ENCODE measurements at places on chromosomes 16 and 17.
A peak's percentile ranks its signal among the peaks of the same experiment; 100 is the strongest.

DNA sequence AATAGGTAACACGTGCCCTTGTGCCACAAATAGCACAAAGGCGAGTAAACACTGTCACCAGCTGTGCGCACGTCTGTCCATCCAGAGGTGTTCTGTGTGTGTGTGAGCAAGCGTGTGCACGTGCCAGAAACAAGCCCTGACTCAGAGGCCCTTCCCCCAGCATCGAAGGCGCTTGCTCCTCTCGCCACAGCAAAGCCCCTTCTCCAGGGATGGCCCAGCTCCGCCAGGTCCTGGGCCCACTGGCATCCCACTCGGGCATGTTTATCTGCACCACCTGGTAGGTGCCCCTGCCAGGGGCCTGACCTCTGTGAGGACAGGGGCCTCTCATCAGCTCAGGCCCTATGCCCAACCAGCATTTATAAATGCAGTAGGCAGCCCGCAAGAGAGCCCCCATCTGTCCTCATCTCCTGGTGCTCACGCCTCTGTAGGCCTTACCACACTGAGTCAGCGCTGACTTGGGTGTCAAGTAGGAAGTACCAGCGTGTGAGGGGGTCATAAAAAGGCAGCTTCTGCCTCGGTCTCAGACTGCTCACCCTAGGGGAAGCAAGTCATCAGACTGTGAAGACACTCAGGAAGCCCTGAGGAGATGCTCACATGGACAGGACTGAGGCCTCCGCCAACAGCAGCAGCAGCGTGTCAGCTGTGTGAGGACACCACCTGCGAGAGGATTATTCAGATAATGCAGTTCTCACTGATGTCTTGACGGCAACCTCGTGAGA, 10.8 kb downstream of the TMEM235 start:
- DNase-seq, result no peak

GRCh38 chr17:31457391-31458234, 66.1 kb downstream of the RAB11FIP4 start:
- DNase-seq, result no peak

GRCh38 chr16:67489401-67490083, 6.2 kb upstream of the AGRP start:
- DNase-seq, result no peak

DNA sequence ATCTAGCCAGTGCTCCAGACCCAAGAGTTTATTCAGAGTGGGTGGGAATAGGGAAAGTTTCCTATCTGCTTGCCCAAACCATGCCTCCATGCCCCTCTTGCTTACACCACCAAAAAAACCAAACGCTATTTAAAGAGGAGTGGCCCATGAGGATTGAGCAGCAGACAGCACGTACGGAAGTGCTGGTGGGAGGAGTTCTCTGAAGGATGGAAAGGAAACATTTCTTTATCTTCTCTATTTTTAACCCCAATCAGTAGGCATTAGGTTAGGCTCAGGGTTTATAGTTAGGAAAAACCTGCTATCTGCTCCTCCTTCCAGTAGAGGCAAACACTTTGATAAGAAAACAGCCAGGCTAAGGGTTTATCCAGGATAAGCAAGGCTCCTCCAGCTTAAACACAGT, 235.3 kb downstream of the ZFHX3 start:
- DNase-seq, result no peak

DNA sequence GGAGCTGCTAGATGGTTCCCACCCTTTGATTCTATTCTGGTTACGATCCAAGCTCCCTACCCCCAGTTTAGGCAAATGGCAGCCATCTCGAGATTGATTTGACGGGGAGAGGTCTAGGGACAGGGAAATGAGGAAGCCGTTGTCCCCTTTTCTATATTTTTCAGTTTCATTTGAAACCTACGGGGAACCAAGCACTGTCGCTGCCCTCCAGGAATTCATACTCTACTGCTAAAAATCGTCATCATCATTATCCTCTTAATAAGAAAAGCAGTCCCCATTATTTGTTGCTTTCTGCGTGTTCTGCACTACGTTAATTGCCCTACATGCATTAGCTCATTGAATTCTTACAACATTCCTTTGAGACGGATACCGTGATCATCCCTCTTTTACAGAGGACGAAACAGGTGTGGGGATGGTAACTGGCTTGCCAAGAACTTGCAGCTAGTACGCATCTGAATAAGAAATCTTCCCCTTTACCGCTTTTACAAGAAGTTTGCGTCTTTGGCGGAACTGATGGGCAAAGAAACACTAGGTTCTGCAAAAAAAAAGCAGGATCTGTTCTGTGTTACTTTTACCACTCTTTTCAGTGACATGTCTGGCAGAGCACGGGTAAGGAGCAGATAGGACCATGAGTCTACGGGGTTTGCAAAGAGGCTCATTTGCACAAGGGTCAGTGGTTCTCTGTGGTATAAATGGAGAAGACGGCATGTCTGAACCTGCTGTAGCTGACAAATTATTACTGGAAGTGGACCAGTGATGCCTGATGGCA, 1.1 kb downstream of the CCP110 start:
- DNase-seq, result peak; percentile 13

GRCh38 chr16:5222761-5223160, 125.2 kb upstream of the EEF2KMT start:
- no peak for DNase-seq

Measured in CD4-positive, alpha-beta T cell treated with Interferon alpha-2 for 1 hour (primary cell).